ENCODE measurements at places on chromosomes 3 and 15. TPM values are rescaled to one million over a fixed set of nuclear protein-coding genes. Genes with fewer than 3 reads are reported as not detected.

The HRG gene
- not detected for polyA plus RNA-seq

The SMAD6 gene
- 7.3 TPM for polyA plus RNA-seq

The CLEC3B gene
- polyA plus RNA-seq = 1.8 TPM

The PLSCR5 gene
- polyA plus RNA-seq = not detected

The ACP3 gene
- polyA plus RNA-seq = not detected

The FBXO22 gene
- 19.9 TPM for polyA plus RNA-seq

The SUMF1 gene
- polyA plus RNA-seq = 52.2 TPM

The NRROS gene
- polyA plus RNA-seq = 8.7 TPM

The KPNA4 gene
- polyA plus RNA-seq = 12.2 TPM

The SLC9C1 gene
- not detected for polyA plus RNA-seq

The TRAK1 gene
- 39.6 TPM for polyA plus RNA-seq

The ROPN1 gene
- not detected for polyA plus RNA-seq

The SSR3 gene
- polyA plus RNA-seq = 155 TPM

The ASB14 gene
- not detected for polyA plus RNA-seq

The STRIT1 gene
- polyA plus RNA-seq = not detected

The C2CD4A gene
- 0.10 TPM for polyA plus RNA-seq

The PRSS50 gene
- not detected for polyA plus RNA-seq

The TMEM108 gene
- polyA plus RNA-seq = 0.65 TPM

The ITPKA gene
- 0.14 TPM for polyA plus RNA-seq

The CRYGS gene
- polyA plus RNA-seq = 5.0 TPM

The SLC12A8 gene
- polyA plus RNA-seq = 0.90 TPM

The SPESP1 gene
- polyA plus RNA-seq = 2.0 TPM

The TM6SF1 gene
- 33.0 TPM for polyA plus RNA-seq

The KLF15 gene
- 2.8 TPM for polyA plus RNA-seq

The TRPM1 gene
- 0.54 TPM for polyA plus RNA-seq

The RAB6B gene
- 2.1 TPM for polyA plus RNA-seq

The HDC gene
- not detected for polyA plus RNA-seq

The EXD1 gene
- not detected for polyA plus RNA-seq

The ARPP21 gene
- polyA plus RNA-seq = not detected

The ERICH6 gene
- not detected for polyA plus RNA-seq

The BMF gene
- 8.6 TPM for polyA plus RNA-seq

The CLSTN2 gene
- 0.26 TPM for polyA plus RNA-seq

The SENP7 gene
- 5.1 TPM for polyA plus RNA-seq

The SECISBP2L gene
- 23.1 TPM for polyA plus RNA-seq
